ENCODE measurements at places on chromosomes 11 and 22.

DNA sequence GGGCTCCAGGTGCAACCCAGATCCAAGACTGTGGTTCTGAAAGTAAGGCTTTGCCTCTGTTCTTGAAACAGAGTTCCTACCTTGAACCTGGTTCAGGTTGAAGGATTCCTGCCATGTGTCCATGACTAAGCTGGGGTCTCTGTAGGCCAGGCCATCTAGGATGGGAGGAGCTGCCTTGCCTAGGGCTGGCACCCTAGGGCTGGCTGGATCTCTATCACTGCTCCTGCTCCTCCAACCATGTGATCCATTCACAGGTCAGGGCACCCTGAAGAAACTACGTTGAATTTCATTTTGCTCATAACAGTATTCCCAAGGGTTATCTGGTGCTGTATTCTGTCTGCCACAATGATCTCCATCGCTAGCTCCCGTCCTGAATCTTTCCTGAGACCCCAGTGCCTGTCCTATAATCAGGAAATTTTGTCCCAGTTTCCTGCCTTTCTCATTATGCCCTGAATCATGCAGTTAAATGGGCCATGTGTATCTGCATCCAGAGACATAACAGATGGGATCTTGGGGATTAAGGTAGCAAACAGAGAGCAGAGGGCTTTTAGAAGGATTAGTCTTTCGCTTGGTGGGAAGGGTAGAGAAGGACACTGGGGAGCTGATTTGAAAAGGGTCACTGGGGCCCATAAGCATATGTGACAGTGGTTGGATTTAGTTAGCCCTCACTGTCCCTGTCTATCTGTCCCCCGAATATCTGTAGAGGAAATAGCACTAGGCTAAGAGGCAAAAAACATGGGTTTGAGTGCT is 98.2 kb upstream of the MTMR2 start:
- peak; percentile 36 for DNase-seq

- no peak for DNase-seq
Observed at GRCh38 chr22:30327864-30328345, 1.2 kb upstream of the TBC1D10A start.

DNA sequence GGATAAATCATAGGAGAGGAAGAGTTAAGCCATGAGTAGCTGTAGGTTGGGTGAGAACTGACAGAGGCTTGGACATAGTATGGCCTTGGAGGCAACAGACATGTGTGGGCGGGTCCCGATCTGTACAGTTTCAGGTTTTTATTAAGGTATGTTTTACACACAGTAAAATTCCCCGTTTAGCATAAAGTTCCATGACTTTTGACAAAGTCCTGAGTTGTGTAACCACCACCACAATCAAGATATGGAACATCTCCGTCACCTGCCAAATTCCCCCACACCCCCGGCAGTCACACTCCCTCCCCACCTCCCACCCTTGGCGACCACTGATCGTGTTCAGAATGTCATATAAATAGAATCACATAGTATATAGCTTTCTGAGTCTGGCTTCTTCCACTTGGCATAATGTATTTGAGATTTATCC is 68.1 kb downstream of the GRIK4 start:
- no peak for DNase-seq

- peak; percentile 52 for DNase-seq
Observed at GRCh38 chr11:60970369-60970774, 1.1 kb upstream of the CD6 start.

All from retina (tissue), 1 donor.